Kasumi-1 (cell line): ENCODE measurements at places on chromosomes 5 and 9.

DNA sequence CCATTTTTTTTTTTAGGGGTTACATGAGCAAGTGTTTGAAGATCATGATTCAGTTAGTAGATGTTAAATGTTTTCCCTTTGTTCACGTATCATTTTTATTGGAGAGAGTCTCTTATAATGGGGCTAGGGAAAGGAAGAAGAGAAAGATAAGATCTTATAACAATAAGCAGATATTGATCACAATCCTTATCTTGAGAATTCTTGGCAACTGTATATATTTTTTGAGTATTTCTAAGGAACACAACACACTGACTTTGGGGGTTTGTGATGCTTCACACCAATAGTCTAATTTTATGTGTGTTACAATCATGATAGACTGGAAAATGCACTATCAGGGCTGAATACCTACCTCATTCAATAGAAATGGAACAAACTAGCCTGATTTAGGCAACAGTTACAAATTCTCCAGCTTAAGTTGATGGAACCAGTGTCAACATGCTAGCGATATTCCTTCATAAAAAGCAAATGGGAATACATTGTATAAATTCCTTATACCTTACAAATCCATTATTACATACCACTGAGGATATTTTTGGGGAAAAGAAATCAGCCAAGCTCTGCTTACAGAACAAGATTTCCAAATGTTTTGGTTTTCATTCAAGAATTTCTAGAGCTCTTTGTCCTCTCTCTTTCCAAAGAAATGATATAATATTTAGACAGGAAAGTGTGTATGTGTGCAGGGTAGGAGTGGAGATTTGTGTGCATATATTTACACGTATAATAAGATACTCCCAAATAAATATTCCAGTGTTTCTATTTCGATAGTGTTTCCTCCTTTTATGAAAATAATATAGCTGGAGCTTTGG is 41.5 kb downstream of the SVEP1 start:
- no peak for DNase-seq

- peak; percentile 54 for DNase-seq
Observed at GRCh38 chr5:129271308-129271707, 176.8 kb downstream of the ISOC1 start.

- DNase-seq: peak; percentile 86
Observed at GRCh38 chr9:33287087-33287490, 3.2 kb upstream of the NFX1 start.

DNA sequence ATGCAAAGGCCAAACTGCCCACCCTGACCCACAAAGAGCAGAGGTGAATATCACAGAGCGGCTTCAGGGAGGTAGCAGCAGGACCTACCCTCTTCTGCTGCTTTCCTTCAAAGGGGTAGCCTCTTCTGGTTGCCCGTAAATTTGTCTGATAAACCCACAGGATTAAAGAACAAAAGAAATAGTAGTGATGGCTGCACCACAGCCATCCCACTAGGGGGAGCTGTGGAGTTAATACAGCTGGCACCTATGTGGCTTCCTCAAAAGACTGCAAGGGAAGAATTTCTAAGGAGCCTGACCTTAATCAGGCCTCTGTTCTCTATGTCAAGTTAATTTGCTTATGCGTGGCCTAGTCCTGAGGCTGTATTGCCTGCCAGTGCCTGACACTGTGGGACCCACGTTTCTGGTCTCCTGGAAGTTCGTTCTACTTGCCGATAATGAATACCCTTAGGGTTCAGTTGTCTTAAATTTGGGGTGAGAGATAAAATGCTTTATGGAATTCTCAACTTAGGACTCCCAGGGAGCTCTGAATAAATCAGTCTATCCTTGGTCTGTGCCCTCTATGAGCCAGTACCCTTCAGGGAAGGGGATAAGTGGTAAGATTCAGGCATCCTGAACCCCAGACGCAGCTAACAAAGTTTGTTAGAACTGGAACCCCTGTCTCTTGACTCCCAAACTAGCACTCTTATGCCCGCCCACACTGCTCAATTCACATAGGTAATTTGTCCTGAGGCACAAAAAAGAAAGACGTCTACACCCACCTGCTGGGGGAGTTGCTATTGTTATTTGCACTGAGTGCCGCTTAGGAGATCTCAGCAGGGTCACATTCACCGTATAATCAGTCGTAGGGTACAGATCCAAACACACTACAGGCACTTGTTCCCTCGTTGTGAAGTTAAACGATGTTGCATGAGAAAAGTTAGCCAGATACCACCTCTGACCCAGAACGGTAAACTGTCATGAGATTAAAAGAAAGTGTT is 77.1 kb downstream of the SUSD1 start:
- DNase-seq: peak; percentile 84

- DNase-seq: no peak
Observed at GRCh38 chr9:90098408-90098807, 493.6 kb downstream of the GADD45G start.
